ENCODE measurements at places on chromosomes 3 and 15. TPM values are rescaled to one million over a fixed set of nuclear protein-coding genes. Genes with fewer than 3 reads are reported as not detected.

FETUB gene
- 0.14 TPM for total RNA-seq

ADAMTS7 gene
- 6.2 TPM for total RNA-seq

FGF12 gene
- total RNA-seq = 0.40 TPM

CACNA2D2 gene
- 0.15 TPM for total RNA-seq

ZNF80 gene
- not detected for total RNA-seq

B3GNT5 gene
- total RNA-seq = 30.1 TPM

MED12L gene
- total RNA-seq = 1.2 TPM

NR2E3 gene
- total RNA-seq = not detected

SEMA6D gene
- not detected for total RNA-seq

EAF2 gene
- total RNA-seq = 2.1 TPM

CNTN6 gene
- not detected for total RNA-seq

RFX7 gene
- total RNA-seq = 12.3 TPM

Measured in A549 treated with ZK216348 at 1 μM for 4 hours (cell line).